ENCODE measurements at places on chromosomes 2 and 18. TPM values are rescaled to one million over a fixed set of nuclear protein-coding genes. Genes with fewer than 3 reads are reported as not detected.

Gene ANKRD30BL
- total RNA-seq: not detected

Gene REG3G
- not detected for total RNA-seq

Gene HOXD3
- 0.27 TPM for total RNA-seq

Gene CHST10
- total RNA-seq: 16.0 TPM

Gene OTX1
- total RNA-seq: 3.5 TPM

Gene FN1
- total RNA-seq: 194 TPM

Gene ITGB1BP1
- total RNA-seq: 162 TPM

Gene TIMM21
- total RNA-seq: 69.7 TPM

Gene DNAJC5G
- total RNA-seq: not detected

Gene PAX3
- total RNA-seq: not detected

Gene FOXI3
- not detected for total RNA-seq

Gene BOLL
- total RNA-seq: not detected

Gene ERBB4
- total RNA-seq: not detected

Gene ASB1
- 58.7 TPM for total RNA-seq

Gene SP9
- 2.4 TPM for total RNA-seq

Gene COL4A3
- total RNA-seq: 0.65 TPM

Gene TBR1
- not detected for total RNA-seq

Gene EVX2
- total RNA-seq: not detected

Gene PHOSPHO2
- total RNA-seq: 3.0 TPM

Gene FBLN7
- 0.42 TPM for total RNA-seq

Gene FLACC1
- total RNA-seq: not detected

Gene AGXT
- not detected for total RNA-seq

Gene DNAH7
- 0.76 TPM for total RNA-seq

Gene UPP2
- total RNA-seq: not detected

Gene COL4A4
- 1.2 TPM for total RNA-seq

Gene RPL37A
- 5,193 TPM for total RNA-seq

Gene IMP4
- total RNA-seq: 173 TPM

Gene REG1B
- total RNA-seq: not detected

Gene LYPD6B
- total RNA-seq: not detected

Gene CFC1B
- total RNA-seq: not detected

Gene COLEC11
- 0.67 TPM for total RNA-seq

Gene NDUFS1
- 50.3 TPM for total RNA-seq

Gene LOXHD1
- total RNA-seq: not detected

Gene TSHZ1
- total RNA-seq: 5.7 TPM

Gene CCL20
- 4.4 TPM for total RNA-seq

Gene CD8B2
- not detected for total RNA-seq

Gene OR6B2
- total RNA-seq: not detected

Gene FOXD4L1
- total RNA-seq: 0.64 TPM

Gene ZSWIM2
- not detected for total RNA-seq

Gene C18orf32
- 18.4 TPM for total RNA-seq

Gene RAB17
- 0.12 TPM for total RNA-seq

Gene MYL12A
- 348 TPM for total RNA-seq

Gene CPO
- total RNA-seq: not detected

Gene TMEM247
- not detected for total RNA-seq

Gene APLF
- 0.64 TPM for total RNA-seq

Gene PCARE
- not detected for total RNA-seq

Gene NAT8
- total RNA-seq: not detected

Gene MATN3
- 12.3 TPM for total RNA-seq

Gene OBSL1
- total RNA-seq: 23.3 TPM

Gene DARS1
- 52.7 TPM for total RNA-seq

Gene POTEJ
- not detected for total RNA-seq

Gene ITGA4
- total RNA-seq: 1.9 TPM

Gene UCN
- 2.3 TPM for total RNA-seq

Gene PSD4
- total RNA-seq: 9.3 TPM

Gene NYAP2
- not detected for total RNA-seq

Gene MTERF4
- total RNA-seq: 25.1 TPM

Gene TTN
- 0.03 TPM for total RNA-seq

Gene ZNF804A
- total RNA-seq: not detected

All from A549 treated with CpdA at 1 μM for 4 hours (cell line).